T-helper 2 cell (primary cell): ENCODE measurements at places on chromosomes 3 and 15.

DNA sequence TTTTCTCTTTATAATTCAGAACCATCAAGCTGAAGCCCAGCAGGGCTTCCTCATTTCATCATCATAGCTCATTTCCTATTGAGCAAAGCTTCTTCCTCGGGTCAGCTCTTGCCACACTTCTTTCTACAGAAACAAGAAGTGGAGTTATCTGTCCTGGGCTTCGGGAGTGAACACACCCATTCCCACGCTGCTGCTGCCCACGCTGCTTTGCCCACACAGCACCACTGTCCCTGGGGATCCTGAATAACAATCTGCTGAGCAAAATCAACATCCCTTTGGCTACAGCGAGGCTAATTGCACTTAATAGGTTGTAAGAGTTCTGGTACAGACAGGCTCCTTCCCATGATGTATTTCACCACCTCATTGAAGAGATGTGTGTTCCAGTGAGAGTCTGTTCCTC, 23.7 kb downstream of the CEP19 start:
- DNase-seq, result no peak

DNA sequence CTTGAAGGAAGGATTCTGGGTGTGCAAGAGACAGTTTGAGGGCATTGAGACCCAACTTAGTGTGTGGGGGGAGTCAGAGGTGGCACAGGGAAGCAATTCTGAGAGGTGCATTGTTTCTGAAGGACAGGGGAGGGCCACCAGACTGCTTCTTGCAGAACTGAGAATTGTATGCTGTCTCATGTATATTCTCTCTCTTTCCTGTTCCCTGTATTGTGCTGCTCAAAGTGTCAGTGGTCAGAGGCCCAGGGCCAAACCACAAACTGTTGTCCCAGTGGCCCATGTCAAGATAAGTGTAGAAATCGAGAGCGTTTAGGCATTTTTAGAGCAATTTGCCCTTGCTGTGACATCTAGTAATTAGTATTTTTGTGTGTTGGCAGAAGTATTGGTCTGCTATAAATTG, 567.1 kb downstream of the EDEM1 start:
- DNase-seq, result no peak

- DNase-seq, result no peak
Observed at GRCh38 chr3:23698652-23699313, 107.0 kb upstream of the UBE2E1 start.

GRCh38 chr3:27307566-27307965, 61.6 kb downstream of the NEK10 start:
- DNase-seq, result no peak

GRCh38 chr3:128965280-128965679, 28.6 kb downstream of the CFAP92 start:
- no peak for DNase-seq

DNA sequence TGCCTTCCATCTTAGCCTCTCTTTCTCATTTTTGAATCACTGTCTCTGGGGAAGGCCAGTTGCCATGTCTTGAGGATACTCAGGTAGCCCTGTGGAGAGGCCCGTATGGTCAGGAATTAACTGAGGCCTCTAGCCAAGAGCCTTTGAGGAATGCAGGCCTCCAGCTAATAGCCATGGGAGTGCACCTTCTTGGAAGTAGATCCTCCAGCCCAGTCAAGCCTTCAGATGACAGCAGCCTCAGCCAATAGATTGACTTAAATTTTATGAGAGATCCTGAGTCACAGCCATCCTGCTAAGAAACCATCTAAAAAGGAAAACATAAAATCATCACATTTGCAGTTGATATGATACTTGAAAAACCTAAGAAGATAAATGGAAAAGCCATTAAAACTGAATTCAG, 112.5 kb upstream of the BNIP2 start:
- no peak for DNase-seq

DNA sequence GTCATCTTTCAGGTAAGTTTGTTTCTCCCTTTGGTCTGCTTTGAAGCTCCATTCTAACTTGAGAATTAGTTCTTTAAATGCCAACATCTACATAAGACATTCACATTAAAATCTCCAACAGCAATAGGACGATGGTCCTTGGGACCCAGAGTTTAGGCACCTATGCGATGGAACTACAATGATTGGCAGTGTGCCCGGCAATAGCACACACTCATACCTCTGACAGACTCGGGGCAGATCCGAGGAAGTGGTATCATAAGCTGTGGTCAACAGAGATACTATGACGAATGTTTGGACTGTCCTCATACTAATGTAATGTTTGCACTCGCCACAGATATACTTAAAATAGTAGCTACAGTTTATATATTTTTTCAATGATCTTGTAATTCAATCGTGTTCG, 34.2 kb upstream of the NR2F2 start:
- DNase-seq, result no peak

DNA sequence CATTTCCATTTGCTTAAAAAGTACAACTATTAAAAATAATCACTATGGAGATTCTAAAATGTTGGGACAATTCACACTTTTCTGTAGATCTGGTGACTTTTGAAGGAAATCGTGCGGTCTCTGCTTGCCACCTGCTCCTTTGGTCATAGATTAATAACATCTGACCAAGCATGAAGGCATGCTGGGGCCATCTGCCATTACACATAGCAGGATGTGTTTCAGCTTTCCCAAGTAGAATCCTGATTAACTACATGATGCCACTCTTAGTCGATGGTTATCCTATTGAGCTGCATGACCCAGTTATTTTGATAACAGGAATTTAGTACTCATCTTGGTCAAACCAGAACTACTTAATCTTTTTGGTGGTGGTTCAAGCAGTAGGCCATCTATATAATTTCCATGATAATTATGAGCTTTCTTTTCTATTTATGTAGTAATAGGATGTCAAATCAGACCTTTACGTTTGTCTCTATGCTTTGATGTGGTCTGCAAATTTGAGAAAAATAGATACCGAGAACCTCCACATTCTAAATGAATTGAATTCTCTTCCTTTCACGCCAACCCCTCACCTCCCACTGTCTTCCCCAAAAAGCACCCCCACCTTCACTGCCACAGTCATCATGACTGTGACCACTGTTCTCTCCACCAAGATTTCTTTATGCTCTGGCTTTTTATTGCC, 158.1 kb downstream of the DIPK2A start:
- no peak for DNase-seq

DNA sequence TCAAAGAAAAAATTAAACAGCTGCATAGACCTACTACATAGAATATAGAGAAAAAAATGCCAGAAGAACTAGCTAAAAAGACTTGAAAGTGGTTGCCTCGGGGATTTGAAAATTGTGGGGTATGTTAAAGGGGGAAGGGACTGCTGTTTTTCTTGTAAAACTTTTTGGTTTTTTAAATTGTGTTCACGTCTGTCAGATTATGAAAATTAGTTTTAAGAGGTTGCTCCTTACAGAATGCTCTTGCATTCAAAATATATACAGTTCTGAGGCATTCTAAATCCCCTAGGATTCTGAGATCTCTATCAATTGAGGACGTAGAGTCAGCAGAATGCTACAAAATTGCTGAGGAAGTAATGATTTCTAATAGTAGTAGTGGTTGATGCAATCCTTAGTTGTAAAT, 28.6 kb downstream of the PIAS1 start:
- DNase-seq, result no peak

DNA sequence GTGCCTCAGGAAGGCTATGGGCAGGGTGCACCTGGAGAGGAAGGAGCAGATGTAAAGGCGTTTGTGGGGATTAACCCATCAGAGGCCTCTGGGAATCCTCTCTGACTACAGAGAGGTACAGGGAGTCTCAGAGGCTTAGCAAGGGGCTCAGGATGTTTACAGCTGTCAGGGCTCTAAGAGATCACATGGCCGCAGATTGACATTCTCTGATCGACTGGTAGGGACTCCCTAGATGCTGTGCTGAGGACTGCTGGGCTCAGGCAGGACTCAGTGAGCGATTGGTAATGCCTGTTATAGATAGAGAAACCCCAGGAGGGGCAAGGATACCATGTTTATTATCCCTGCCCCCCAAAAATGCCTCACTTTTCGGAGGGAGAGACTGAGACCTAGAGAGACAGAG, 103.5 kb downstream of the CORO2B start:
- no peak for DNase-seq

DNA sequence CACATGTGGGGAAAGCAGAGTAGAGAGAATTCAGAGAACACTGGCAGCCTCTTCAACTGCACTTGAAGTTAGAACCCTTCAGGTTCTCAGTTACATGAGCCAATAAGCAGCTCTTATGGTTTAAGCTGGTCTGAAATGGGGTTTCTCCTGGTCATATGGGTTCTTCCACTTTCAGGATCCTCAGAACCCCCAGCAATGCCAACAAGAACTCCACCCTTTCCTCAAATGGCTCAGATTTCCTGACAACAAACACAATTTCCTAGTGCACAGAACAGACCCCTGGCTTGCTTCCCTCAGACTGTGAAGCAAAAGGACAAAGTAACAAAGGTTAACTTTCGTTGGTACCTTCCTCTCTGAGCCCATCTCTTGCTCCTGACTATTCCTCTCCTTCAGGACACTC, 23.9 kb upstream of the FRMD4B start:
- DNase-seq, result no peak

GRCh38 chr3:140165781-140166180, 230.8 kb downstream of the CLSTN2 start:
- no peak for DNase-seq

DNA sequence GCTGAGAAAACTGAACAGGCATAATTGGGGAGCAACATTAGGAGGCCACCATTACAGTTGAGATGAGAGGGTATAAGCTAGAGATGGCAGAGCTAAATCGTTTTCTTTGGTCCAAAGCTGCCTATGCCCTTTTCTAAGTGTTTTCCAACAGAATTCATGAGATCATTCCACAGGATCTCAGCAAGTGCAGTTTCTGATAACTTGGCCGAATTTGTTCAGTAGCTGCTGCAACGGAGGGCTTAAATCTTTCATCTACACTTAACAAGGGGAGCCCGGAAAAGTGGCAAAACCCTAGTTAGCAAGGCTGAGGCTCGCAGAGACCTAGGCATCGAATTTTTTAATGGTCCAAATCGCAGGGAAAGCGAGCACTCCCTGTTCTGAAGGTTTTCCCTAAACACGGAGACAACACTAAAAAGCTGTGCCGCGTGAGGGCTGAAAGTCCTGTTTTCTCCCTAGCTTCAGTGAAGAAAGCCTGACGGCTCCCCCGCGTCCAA, 531 bp upstream of the BLOC1S6 start:
- DNase-seq, result no peak

- DNase-seq, result no peak
Observed at GRCh38 chr3:95719481-95719880, 1094.9 kb upstream of the EPHA6 start.

- DNase-seq, result no peak
Observed at GRCh38 chr3:169699070-169699469, 35.6 kb upstream of the MECOM start.

- no peak for DNase-seq
Observed at GRCh38 chr15:67776600-67776999, 48.7 kb upstream of the SKOR1 start.

DNA sequence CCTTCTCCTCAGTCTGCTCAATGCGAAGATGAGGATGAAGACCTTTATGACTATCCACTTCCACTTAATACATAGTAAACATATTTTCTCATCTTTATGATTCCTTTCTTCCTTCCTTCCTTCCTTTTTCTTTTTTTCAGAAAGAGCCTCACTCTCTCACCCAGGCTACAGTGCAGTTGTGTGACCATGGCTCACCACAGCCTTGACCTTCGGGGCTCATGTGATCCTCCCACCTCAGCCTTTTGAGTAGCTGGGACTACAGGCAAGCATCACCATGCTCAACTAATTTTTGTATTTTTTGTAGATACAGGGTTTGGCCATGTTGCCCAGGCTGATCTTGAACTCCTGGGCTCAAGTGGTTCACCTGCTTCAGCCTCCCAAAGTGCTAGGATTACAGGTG, 52.0 kb upstream of the RAP2B start:
- no peak for DNase-seq

DNA sequence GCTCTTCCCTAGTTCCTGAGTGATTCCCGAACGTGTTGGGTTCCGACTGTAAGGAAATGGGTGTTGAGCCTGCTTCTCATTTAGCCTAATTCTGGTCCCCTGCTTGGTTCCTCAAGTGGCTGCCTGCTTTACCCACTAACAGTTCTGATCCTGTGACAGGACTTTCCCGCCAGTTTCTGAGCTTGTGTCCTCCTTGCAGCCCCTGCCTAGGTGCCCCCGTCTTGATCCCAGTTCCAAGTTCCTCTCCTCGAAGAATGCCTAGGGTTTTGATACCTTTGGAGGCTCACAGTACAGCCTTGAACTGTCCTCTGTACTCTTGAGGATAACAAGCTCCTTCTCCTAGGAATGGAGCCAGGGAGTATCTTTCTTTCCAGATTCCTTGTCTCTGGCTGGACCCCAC, 12.0 kb upstream of the RASGRF1 start:
- DNase-seq, result no peak

DNA sequence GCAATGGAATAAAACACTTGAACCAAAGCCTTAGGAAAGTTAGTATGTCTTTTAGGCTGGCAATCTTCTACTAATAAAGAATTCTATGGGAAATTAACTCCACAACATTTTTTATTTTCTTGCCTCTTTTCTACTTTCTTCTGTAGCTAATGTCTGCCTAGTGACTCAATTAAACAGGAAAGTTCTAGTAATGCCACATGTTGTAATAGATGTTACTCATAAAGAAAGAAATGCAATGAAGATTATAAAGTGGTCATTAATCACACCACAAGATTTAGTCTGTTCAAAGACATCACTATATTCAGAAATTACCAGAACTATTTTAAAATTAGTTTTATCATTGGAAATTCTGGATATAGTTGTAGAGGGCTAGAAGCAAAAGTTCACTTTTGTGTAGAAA, 329.7 kb downstream of the SI start:
- no peak for DNase-seq

- DNase-seq, result no peak
Observed at GRCh38 chr3:124714223-124714853, 15.9 kb upstream of the UMPS start.

GRCh38 chr15:85622221-85622831, 172.4 kb downstream of the KLHL25 start:
- no peak for DNase-seq

DNA sequence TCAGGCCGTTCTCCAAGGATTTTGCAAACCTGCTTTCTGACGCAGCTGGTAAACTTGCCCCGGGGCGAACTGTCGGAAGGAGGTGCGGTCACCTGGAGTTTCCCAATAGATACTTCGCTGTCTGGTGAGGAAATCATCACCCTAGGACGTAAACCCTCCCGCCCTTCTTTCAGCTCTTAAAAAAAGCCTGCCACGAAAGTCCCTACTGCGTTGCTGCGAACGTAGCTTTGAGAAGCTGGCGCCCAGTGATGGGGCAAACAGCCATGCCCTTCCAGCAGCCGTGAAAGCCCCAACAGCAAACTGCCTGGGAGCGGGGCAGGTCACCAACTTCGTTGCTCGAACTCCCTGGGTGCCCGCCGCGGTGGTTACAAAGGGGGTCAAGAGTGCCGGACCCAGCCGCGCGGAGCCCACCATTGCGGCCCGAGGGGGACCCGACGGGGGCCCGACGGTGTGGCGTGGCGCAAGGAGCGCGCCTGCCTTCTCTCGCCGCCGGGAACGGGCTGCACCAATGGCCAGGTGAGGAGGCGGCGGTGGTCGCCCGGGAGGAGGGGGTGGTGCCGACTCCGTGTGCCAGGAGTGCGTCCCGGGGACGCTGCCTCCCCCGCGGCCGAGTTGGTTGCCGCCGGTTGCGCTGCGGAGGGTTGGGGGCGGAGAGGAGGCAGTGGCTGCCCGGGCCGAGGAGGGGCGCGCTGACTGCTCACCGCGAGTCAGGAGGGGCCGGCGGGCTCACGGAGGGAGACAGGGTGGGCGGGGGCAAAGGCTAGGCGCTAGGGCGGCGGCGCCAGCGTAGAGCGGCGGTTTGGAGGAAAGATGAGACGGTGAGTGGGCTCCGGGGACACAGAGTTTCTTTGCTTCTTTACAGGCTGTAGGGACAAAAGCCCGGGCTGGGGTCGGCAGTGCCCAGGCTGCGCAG, at the start of gene PHLDB2:
PHLDB2 (plus strand) TSS at position 205 of the 913 bp plus-strand sequence. CDS start 24,813 bp downstream, outside the sequence.
- peak; percentile 64 for DNase-seq
